Retina (tissue), 1 donor: ENCODE measurements at places on chromosomes 3 and 15.

- no peak for DNase-seq
Measured at GRCh38 chr3:140163159-140163763, 228.3 kb downstream of the CLSTN2 start.

DNA sequence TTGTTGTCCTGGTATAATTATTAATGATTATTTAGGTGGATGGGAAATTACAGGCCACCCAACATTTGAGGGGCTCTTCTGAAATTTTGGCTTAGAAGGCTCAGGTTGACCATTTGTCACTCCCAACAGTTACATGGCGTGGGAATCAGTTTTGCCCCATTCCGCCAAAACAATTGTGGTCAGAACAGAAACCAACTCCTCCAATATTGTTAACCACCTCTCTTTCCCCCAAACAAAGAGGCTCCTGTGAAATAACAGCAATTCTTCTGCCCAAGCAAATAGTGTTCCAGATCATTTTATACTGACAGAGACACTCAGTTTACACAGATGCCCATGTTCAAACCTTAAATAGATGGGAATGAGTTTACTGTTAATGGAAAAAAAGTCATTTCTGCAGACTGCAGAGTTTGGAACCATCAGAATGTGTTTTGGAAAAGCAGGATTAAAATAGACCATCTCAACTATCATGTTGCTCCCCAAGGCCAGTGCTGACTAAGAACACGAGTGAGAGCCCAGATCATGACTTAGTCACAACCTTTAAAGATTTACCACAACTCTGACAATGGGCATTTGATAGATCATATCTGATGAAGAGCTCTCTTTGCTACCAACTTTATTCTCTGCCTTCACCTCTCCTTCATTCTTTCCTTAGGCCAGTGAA is 102.1 kb downstream of the DUT start:
- no peak for DNase-seq

DNA sequence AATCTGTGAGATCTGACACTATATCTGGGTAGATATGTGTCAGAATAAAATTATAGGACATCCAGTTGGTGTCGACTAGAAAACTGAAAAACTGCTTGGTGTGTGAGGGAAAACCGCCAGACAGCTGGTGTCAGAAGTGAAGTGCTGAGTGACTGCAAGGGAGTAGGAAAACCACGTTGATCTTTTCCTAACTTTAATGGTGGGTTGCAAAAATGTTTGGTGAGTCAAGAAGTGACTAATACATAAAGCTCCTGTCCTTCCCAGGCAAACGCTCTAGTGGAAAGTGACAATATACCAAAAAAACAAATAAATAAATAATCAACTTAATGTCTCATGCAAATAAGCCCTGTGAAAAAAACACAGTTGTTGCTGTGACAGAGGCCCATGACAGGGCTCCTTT is 7.3 kb upstream of the CD96 start:
- no peak for DNase-seq

DNA sequence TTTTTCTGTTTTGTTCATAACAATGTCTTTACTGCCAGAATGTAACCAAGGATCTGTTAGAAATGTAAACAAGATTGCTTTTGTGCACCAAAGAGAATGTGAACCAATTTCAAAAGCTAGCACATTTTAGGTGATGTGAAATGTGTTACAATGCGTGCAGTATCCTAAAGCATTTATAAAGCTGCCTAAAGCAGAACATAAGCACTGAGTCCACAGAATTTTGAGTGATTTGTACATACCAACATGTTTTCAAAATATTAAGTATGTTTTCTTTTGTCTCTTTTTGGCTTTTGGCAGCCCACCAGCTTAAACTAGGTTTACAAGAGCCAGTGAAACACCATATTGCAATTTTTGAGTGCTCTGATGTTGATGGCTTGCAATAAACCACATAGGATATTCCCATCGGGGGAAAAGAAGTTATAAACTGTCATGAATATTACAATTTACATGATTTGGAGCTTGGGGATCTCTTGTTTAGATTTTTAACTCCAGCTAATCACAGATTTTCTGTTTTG is 364.0 kb downstream of the ZIC1 start:
- no peak for DNase-seq

GRCh38 chr3:61841988-61842387 is 280.6 kb downstream of the PTPRG start:
- DNase-seq = no peak

DNA sequence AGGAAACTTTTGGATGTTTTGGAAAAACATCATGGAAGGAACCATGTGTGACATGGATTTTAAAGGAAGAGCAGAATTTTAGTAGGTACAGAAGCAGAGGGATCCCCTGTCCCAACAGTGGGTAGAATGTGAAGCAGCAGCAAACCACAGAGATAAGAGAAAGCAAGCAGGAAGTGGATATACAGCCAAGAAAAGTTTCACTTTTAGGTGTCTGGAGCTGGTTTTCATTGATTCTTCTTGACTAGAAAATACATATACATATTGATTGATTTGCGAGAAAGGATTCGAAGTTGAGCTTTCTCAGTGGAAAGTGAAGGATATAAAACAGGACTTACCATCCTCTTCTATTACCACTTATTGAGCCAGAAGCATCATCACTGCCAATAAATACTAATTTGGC is 133.5 kb downstream of the KCNMB2 start:
- DNase-seq = no peak

DNA sequence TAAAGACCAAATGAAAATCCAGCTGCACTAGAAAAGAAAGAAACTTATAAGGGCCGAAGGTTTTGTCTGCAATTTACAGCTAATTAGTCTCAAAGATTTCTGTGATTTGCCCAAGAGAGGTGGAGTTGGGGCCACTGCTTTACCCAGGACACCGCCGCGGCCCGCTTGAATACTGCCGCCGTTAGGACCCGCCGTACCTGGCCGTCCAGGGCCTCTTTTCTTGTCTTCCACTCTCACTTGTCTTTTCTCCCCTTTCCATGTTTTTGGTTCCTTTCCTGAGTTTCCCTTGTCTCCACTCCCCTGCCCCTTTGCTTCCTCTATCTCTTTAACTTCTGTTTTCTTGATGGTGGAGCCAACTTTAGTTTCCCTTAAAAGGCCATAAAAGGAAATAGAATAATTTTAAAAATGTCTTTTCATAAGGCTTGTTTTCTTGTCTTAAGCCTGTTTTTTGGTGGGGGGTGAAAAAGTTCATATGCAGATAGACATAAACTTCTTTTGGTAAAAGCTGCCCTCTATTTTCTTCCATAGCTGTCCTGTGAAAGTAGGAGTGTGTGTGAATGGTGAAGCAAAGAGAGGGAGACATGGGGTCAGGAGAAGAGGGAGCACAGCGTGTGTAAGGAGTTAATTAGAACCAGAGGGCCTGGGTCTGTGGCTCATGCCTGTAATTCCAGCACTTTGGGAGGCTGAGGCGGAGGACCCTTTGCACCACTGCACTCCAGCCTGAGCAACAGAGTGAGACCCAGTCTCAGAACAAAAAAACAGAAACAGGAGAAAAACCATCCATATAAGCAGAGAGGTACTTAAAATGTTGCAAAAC is 16.0 kb upstream of the CCNL1 start:
- DNase-seq = peak; percentile 62

- peak; percentile 79 for DNase-seq
Measured at GRCh38 chr3:57100046-57100695, 39.7 kb downstream of the SPATA12 start.

DNA sequence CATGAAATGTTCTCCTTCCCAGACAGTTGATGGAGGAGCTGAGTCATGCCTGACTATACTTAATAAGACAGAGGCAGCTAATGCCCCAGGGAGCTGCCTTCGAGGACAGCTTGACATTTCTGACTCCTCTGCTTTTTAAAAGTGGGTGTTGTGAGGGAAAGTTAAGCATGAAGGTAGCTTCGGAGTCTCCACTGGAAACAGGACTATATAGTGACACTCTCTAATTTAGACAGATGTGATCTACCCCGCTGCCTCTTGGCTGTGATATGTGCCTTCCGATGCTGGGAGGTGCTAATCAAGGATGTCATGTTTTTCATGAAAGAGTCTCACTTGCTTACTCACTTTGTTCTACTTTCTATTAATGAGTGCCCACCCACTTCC is 72.7 kb downstream of the IL1RAP start:
- DNase-seq = no peak

- no peak for DNase-seq
Measured at GRCh38 chr3:71444028-71444860, 139.3 kb downstream of the FOXP1 start.

DNA sequence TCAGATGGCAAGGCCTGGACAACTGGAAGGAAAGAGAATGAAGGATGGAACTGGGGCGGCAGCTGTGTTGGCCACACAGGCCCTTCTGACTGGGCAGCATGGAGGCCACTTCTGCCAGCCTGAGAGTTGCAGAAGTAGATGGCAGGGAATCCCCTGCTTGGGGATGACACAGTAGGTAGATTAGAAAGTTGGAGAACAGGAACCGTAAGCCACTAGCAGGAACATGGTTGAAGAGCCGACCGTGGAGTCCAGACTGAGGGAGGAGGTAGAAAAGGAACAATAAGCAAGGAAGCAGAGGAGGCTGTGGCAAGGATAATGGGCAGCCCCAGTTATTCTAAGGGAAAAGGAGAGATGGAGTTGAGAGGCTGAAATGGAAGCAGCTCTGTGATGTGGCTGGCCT is 26.4 kb upstream of the ZNF774 start:
- DNase-seq = no peak

DNA sequence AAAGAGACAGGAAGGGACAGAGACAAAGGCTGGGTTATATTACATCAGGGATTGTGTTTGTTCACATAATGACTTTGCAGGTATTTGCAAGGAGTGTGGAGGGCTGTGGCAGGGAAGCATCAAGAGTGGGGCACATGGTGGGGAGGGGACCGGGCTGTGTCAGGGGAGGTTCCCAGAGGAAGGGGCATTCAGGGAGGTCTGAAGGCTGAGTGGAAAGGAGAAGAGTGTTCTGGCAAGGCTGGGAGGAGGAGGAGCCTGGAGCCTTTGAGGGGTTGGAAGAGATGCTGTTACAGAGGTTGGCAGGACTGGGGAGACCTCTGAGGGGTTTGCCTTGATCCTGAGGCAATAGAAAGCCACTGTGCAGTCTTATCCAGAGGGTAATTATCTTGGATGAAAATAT is 49.4 kb downstream of the EXOG start:
- DNase-seq = no peak

DNA sequence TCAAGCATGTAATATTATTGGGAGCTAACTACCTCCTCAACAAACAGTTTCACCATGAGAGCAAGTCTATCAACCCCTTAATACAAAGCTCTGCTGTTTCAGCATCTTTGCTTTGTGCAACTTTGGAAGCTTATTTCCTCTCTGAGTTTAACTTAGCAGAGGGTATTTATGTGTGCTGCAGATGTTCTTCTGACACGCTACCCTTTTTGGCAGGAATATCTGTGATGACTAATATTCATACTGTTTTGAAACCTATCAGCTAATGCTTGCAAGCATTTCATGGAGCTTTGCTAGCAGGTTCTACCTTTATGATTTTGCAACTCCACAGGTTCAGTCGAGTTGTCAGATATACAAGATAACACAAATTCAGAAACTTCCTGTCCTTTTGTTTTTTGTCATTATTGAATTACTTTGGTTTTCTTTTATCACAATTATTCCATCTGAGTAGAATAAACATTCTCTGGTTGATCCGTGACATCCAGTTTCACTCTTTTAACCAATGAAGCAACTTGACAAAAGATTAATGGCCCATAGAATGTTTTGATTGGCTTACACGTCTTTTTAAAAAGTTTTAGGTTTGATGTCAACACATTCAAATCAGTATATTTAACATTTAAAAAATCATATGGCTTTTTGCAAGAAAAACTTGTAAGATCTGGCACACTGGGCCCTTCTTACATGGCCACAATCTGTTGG is 1.7 kb upstream of the SLC9A9 start:
- DNase-seq = no peak
